Germinal center (tissue), 1 donor: ENCODE measurements at places on chromosomes 5 and 9.
A peak's percentile ranks its signal among the peaks of the same experiment; 100 is the strongest.

GRCh38 chr9:98890256-98890655 is 53.5 kb upstream of the COL15A1 start:
- DNase-seq = no peak

GRCh38 chr5:14942212-14942611 is 70.6 kb upstream of the ANKH start:
- no peak for DNase-seq

DNA sequence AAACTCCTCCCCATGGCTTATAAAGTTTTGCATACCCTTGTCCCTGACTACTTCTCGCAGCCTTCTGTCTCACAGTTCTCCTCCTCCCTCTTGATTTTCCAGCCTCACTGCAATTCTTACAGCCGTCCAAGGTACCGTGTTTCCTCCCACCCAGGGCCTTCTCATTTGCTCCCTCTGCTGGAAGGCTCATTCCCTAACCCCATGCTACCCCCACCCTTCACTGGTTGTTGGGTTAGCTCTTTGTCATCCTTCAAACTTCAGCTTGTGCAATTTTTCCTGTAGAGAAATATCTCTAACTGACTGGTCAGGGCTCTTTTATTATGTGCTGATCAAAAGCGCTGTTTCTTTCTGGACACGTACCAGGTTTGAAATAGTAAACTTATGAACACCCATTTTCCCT is 329.2 kb downstream of the EBF1 start:
- peak; percentile 16 for DNase-seq

- DNase-seq = no peak
Observed at GRCh38 chr9:105248691-105249090, 4.2 kb downstream of the SLC44A1 start.

GRCh38 chr5:159430361-159431012 is 100.2 kb upstream of the IL12B start:
- DNase-seq = no peak

GRCh38 chr5:133779828-133780475 is 167.6 kb upstream of the FSTL4 start:
- no peak for DNase-seq

- no peak for DNase-seq
Observed at GRCh38 chr9:75889977-75890471, 449 bp upstream of the PCSK5 start.

DNA sequence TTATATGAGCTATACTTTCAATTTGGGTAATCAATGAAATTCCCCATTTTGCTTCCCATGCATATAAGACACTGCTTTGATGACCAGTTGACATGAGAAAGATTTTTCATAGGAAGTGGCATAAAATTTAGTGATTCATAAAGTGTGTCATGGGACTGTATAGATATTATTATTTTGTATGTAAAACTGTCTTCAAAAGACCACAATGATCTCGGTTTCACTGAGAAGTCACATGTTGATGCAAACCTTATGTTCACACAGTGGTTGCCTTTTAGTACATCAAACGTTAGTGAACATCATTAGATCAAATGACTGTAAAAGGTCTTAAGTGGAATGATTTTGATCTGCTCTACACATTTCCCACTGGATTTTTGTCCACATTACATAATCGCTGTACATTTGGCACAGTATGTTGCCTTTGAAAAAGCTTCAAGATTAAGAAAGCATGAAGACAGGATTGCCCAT is 349.2 kb upstream of the MEF2C start:
- DNase-seq = no peak

DNA sequence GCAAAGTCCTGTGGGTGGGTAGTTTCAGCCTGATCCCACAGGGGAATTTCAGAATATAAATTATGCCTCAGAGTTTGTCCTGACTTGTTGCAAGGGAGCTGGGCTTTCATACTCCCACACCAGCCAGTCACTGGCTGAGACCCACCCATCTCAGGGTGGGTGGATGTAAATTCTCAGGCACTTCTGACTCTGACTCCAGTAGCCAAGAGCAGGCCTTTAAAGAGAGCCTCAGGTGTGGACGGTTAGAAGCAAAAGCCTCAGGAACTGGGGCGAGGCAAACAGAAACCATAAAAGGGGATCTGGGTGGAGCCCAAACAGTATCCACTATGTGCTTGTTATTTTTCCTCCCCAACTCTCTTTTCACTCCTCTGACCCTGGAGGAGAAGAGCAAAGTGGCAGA is 28.6 kb upstream of the FBXW11 start:
- no peak for DNase-seq

DNA sequence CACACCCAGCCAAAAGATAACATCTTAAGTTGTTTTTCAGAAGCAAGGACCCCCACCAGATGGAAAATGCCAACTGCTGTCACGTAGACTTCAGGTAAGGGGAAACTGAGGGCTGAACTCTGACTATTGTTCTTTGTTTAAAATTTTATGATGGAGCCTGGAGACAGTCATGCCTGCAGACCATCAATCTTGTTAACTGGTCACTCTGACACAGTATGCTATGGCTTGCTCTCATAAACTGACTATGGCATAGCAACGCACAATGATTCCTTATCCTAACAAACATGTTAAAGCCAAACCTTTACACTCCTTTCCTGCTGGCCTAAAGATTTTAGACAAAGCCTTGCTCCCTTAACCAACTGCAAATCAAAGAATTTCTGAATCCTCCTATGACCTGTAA is 43.6 kb upstream of the GOLM1 start:
- no peak for DNase-seq

DNA sequence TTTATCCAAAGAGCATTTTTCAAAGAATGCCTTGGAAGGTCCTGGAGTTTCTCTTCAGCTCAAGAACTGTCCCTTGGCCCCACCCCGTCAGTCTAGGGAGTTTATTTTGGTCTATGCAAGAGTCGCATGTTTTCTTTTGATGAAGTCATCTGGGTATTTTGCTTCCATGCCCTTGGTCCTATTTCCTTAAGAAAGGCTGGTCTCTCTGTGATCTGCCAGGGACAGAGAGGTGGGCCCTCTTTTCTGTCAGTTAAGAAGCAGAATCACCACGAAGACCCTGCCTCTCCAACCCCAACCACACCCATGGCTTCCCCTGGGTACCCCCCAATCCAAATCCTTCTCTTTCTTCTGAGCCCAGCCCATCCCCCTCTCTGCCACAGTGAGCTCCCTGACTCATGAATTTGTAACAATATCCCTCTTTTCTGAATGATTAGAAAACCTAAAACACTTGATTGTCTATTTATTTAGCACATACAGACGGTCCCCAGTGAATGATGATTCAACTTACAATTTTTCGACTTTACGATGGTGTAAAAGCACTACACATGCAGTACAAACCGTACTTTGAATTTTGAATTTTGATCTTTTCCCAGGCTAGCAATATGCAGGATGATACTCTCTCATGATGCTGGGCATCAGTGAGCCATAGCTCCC is 163.5 kb upstream of the ADRA1B start:
- no peak for DNase-seq

GRCh38 chr9:115923410-115923809 is 230.2 kb upstream of the PAPPA start:
- DNase-seq = no peak

- no peak for DNase-seq
Observed at GRCh38 chr9:7976856-7977255, 177.3 kb upstream of the DMAC1 start.

DNA sequence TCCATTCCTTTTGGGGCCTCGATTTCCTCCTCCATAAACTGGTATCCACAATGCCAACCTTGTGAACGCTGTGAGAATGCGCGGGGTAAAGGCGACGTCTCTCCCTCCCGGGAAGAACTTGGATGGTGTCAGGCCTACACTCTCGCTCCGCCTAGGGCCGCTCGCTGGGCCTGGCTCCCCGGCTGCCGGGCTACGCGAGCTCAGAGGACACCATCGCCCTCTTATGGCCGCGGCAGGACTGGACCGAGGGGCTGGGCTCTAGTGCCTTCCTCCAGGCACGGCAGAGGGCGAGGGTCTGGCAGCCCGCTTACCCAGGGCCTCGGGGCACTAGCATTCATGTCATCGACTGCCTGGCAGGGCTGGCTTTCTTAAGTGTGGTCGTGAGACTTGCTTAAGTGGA is 1.3 kb upstream of the EXOSC2 start:
- DNase-seq = no peak

DNA sequence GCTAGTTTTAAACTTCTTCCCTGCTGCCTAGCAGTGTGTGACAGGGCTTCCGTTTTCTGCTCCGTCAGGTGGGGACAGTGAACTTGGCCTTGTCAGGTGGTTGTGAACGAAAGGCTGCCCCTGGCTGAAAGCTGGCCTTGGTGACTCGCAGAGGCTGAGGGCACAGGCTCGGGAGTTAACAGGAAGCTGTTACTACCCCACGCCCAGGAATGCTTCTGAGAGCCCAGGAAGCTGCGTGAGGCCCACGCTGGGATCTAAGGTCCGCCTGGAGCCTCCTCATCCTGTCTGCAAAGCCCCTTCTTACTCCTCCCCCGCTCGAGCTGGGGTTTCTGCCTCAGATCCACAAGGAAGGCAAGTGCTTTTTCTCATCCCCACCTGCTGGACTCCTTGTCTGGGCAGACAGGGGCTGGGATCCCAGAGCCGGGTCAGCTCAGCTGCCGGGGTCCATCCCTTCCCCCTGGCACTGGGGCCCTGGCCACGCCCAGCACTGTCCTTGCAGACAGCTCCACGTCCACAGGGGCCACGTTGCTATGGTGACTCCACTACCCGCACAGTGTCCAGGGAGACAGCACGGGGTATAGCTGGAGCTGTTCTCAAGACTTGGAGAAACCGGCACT is 124.7 kb upstream of the TBC1D2 start:
- DNase-seq = peak; percentile 59

DNA sequence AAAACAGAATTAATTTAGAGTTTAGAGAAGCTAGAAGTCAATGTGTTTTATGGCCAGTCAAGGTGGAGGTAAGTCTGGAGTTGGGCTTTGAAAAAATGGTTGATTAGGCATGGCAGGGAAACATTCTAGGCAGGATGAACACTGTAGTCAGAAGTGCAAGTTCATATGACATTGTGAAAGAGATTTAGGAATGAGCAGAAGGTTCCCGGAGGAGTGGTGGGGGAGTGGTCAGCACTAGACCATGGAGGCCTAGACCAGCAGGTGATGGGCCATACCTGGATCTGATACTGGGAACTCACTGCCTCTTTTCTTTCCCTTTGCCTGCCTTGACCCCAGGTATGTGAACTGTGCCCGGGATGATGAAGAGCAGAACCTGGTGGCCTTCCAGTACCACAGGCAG is 16.6 kb downstream of the PRDM9 start:
- no peak for DNase-seq

- DNase-seq = no peak
Observed at GRCh38 chr5:68555907-68556681, 340.5 kb downstream of the PIK3R1 start.

- DNase-seq = no peak
Observed at GRCh38 chr5:108081707-108082106, 300.2 kb downstream of the FBXL17 start.

- DNase-seq = no peak
Observed at GRCh38 chr9:134942788-134943184, 25.1 kb upstream of the FCN1 start.

- no peak for DNase-seq
Observed at GRCh38 chr5:170846416-170846815, 15.4 kb upstream of the RANBP17 start.

DNA sequence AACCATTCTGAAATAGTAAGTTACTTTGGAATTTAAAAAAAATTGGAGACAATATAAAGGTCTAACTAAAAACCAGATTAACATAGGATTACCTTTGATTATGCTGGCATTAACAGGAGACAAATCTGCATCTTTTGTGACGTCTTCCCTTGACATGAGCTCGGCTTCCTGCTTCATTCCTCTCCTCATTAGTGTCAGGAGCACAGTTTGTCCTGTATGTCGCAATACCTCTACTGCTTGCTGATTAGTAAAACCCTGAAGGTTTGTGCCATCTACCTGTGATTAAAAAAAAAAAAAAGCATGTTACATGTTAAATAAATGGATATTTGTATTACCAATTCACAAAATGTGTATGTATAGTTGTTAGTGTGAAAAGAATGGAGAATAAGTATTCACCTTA is 73.7 kb downstream of the MPDZ start:
- DNase-seq = no peak

DNA sequence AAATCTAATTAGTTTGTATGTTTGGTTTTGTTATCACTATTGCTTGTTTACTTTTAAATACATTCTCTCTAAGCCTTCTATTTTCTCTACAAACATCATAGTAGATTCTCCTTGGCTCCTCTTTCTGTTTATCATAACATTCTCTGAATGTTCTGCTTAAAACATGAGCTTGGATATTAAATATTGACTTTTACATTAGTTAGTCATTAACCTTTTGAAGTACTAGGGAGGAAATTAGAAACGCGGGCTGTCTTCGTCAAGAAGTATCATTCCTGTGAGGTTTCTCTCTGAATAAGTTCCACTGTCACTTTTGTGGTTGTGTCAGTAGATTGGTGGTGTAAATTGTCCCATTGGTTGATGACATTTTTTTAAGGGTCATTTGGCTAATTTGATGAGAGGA is 821.5 kb downstream of the EFNA5 start:
- DNase-seq = no peak

DNA sequence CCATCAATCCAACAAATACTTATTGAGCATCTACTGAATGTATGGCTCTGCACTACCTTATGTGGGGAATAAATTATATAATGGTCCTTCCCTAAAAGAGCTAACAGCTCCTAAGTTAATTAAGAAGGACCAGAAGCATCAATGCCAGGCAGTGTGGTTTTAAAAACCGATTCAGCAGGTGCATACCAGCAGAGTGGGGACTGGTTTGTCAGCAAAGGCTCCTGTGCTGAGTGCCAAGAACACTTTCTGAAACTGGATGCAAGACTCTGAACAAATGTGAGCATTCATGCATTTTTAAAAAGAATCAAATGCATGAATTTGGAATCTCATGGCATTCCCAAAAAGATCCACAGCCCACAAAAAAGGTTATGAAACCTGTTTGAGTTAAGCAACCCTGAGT is 142.2 kb downstream of the AUH start:
- no peak for DNase-seq
